NCI-H2029 treated with DMSO at 0.1 percent for 48 hours (cell line): ENCODE measurements at places on chromosomes 12 and 14.

DNA sequence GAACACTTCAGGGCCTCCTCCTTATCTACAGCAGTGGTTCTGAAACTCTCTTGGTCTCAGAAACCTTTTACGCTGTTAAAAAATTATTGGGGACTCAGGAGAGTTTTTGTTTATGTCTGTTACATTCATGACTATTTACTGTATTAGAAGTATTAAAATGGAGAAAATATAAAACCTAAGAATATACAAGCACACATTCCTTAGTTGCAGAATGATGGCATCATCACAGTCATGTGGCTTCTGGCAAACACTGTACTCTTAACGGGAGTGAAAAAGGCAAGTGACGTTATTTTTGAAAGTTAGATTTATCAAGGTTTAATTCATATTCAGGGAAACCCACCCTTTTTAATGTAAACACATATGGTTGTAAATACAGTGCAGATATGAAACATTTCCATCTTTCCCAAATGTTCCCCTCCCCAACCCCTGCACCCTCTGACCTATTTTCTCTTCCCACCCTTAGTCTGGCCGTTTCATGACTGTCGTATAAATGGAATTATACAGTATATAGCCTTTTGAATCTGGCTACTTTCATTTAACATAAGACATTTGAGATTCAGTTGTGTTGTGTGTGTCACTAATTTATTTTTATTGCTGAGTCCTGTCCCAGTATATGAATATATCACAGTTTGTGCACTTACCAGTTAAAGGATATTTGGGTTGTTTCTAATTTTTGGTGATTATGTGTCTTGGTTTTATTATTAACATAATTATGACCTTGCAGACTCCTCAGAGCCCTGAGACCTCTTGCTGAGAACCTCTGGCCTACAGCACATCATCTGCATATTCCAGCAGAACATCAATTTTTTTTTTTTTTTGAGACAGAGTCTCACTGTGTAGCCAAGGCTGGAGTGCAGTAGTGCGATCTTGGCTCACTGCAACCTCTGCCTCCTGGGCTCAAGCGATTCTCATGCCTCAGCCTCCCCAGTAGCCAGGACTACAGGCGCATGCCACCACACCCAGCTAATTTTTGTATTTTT is 457.0 kb downstream of the PCNX1 start:
- no peak for DNase-seq

GRCh38 chr14:105142651-105143450 is 25.7 kb downstream of the JAG2 start:
- no peak for DNase-seq

DNA sequence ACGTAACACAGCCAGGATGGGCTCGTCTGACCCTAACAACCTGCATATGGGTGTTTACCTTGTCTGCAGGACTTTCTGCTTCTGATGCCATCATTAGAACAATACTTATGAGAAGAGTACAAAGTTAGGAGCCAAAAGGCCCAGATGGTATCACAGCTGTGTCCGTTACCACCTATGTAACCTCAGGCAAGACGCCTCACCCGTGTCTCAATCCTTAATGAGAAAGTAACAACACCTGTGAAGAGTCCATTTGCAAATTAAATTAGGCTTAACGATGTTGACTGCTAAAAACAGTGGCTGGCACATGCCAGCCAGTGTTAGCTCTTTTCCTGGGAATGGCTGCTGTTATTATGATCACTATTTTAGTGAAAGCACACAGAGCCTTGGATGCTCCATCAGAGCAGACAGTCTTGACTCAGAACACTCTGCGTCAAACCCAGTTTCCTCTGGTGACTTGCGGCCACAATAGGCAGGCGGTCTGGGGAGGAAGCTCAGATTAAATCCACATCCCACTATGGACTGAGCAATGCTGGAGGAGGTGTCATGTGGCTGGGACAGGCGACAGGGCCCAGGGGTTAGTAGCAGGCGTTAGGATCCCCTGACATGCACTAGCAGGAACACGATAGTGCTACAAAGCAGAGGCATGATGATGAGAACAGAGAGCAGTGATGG is 125.3 kb downstream of the SLC15A4 start:
- no peak for DNase-seq

- DNase-seq, result no peak
Observed at GRCh38 chr14:61147831-61148549, 133.1 kb downstream of the TMEM30B start.

- DNase-seq, result no peak
Observed at GRCh38 chr12:12527820-12528296, 34.8 kb downstream of the DUSP16 start.

- no peak for DNase-seq
Observed at GRCh38 chr12:92529944-92530343, 172.8 kb upstream of the PLEKHG7 start.

- DNase-seq, result no peak
Observed at GRCh38 chr14:50714450-50715073, 46.5 kb upstream of the SAV1 start.

DNA sequence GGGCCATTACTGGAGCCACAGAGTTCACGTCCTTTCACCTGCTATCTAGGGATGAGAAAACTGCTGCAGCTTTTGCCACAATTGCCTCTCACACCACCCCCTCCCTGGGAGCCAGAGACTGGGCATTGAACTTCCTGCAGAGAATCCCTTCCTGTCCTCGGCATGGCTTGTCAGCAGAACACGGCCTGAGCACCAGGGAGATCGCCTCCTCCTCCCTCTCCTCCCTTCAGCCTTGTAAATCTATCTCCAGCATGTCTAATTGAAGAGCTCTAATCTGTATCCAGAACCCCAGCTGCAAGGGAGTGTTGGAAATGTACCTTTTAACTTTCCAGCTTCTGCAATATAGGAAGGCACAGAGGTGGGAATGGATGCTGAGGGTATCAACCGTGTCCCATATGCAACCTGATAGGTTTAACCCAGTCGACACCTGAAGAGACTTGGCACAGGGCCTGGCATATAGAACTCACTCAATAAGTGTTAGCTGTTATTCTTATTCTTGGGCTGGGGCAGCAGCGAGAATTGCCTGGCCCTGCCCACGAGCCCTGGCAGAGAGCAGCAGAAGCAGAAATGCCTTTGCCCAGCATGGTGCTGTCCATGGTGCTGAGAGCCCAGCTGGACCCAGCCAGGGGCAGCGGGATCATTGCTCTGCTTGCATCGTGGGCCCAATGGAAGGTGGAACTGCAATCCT is 26.8 kb downstream of the TMEM63C start:
- DNase-seq, result no peak

- DNase-seq, result no peak
Observed at GRCh38 chr12:49635036-49635435, 11.7 kb downstream of the PRPF40B start.

- no peak for DNase-seq
Observed at GRCh38 chr14:39383741-39384140, 48.5 kb downstream of the FBXO33 start.

GRCh38 chr12:78118486-78118885 is 287.8 kb downstream of the NAV3 start:
- no peak for DNase-seq

- no peak for DNase-seq
Observed at GRCh38 chr12:26298785-26299621, 103.6 kb downstream of the SSPN start.

DNA sequence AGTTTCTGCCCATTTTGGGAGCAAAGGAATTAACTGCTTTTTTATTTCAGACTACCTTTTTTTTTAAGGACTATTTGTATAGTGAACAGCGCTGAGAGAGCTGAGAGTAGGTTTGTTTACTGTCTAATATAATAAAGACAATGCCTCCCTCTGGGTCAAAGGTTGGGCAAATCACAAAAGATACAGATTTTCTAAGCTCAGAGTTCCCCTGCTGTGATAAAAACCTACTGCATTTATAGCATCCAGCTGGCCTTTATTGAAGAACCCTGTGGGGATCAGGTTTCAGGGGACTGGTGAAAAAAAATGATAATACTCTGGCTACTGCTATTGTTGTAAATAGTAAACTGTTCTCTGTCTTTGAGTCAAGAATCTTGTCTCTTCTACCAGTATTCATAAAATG is 28.7 kb downstream of the CCDC59 start:
- peak; percentile 56 for DNase-seq

GRCh38 chr12:81207664-81208063 is 129.8 kb downstream of the ACSS3 start:
- no peak for DNase-seq

DNA sequence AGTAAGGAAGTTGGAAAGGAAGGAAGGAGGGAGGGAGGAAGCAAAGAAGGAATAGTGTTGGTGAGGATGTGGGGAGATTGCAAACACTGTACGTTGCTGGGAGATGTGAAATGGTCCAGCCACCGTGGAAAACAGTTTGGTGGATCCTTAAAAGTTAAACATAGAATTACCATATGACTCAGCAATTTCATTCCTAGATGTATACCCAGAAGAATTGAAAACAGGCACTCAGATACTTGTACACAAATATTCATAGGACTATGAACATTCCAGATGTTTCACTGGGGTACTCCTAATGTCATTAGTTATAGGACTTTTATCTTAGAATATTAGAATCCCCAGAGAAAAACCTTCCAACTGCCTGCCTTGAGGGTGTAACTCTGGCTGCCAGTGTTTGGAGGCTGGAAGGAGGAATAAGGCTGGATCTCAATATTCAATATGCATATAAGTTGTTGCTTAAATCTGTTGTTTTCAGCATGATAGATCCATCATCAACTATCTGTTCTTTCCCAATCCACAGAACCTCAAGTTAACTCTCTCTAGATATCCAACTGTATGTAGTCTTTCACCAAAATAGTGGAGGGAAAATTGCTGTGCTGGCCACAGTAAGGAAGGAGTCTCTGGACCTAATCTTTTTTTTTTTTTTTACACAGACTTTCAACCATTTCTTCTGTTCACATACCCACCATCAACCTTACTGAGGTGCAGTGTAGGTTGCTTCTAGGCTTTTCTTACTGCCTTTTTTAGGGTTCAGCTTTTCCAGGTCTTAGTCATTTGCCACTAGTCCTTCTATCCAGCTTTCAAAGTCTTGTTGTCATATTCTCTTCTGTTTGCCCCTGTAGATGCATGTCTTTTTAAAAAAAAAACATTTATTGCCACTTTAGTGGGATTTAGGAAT is 94.5 kb downstream of the DNAI7 start:
- DNase-seq, result no peak

DNA sequence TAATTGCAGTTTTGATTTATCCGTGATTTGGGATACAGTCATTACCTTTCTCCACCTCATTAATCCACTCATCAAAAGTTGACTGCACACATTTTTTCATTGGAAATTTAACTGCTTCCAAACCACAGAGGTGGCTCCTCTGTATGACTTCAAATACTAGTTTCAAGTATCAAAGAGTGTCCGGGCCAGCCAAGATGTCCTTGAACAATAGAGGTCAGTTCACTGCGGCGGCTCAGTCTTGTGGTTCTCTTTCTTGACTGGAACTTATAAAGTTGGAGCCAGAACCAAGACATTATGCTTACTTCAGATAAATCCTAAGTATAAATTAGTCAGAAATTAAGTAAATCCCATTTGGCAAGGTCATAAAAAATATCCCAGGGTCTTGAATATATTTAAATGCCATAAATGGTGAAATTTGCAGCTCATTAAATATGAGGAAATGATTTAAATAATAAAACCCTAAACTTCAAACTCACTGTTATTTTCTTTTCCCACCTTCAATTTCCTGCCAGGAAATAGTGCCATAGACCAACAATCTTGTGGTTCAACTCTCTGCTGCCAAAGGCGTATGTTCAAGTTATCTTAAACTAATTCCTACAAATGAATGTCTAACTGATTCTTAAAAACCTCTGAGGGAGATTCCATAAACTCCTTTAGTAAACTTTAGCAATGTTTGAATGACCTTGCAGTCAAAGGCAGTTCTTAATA is 360.8 kb downstream of the AEBP2 start:
- DNase-seq, result no peak

GRCh38 chr12:58930770-58931324 is 10.5 kb upstream of the LRIG3 start:
- no peak for DNase-seq

- DNase-seq, result no peak
Observed at GRCh38 chr12:108090932-108091678, 38.0 kb upstream of the WSCD2 start.

- DNase-seq, result no peak
Observed at GRCh38 chr12:109572506-109572845, 828 bp downstream of the MMAB start.

- DNase-seq, result no peak
Observed at GRCh38 chr14:77306851-77307496, 13.7 kb downstream of the POMT2 start.

DNA sequence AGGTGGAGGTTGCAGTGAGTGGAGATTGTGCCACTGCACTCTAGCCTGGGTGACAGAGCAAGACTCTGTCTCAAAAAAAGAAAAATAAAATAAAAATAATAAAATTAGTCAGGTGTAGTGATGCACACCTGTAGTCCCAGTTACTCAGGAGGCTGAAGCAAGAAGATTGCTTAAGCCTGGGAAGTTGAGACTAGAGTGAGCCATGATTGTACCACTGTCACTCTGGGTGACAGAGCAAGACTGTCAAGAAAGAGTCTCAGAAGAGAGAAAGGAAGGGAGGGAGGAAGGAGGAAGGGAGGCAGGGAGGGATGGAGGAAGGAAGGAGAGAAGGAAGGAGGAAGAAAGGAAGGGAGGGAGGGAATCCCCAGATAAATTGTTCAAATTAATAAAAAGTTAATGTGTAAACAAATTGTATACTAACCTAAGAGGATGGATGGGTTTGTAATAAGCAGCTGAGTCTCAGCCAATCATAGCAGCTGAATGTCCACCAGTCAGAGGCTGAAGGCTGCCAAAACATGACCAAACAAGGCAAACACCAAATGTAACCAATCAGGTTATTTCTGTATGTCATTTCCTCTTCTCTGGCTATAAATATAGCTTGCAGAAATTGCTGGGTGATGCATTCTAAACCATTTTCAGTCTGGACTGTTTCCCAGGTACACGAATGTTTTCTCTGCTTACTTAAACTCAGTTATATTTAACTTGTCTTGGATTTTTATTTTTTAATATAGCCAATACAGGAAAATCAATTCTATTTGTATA is 6.1 kb upstream of the CDCA4 start:
- DNase-seq, result no peak

GRCh38 chr12:30643366-30643765 is 52.3 kb downstream of the IPO8 start:
- no peak for DNase-seq

DNA sequence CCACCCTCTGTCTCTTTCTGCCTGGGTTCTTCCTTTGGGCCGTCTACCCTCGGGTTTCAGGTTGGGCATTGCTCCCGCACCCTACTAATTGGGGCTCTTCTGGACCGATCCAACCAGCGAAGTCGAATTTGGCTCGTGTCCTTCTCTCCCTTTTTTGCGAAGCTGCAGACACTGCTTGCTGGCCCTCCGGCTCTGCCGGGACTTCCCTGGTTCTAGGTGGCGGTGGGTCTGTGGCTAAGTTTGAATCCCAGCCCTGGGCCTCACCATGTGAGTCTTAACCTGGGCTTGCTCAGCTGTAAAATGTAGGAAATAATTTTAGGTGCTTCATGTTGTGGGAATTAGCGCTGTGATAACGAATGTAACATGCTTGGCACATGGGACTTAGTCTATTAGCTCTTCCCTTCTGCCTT is 418 bp upstream of the CISTR start:
- no peak for DNase-seq

DNA sequence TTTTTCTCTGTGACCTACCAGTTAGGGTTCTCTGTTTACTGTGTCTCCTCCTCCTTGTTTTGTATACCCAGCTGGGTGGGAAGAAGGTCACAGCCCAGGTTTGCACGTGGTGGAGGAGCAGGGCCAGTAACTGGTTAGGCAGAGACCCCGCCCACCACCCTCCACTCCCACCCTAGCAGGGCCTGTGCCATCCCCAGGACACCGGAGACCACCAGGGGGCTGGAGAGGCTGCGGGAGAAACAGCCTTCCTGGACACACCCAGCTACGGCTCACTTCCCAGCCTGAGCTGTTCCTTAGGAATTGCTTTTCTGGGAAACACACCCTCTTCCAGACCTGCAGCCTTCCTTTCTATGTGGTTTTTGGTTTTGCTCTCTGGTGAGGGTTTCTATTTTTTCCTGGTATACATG is 21.1 kb downstream of the BDKRB2 start:
- DNase-seq, result no peak
